ENCODE measurements at places on chromosomes 6 and 20.

GRCh38 chr6:119881416-119881815 is 531.9 kb upstream of the MAN1A1 start:
- DNase-seq = no peak

DNA sequence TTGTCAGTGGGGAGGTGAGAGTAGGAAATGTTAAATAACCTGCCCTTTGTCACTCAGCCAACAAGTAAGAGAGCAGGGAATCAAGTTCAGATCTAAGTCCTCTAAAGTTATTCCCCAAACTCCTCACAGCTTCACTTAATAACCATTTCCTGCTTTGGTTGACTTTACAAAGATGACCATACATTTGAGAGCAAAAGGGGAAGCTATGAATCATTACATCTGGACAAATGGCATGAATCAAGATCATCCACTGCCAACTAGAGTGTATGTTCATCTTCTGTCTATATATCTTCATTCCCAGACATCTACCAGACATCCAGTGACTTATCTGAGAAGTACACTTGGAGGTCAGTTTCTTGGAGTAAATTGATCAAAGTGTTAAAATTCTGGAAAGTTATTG is 15.1 kb upstream of the HIVEP2 start:
- DNase-seq = no peak

GRCh38 chr6:111982681-111983080 is 71.2 kb upstream of the CCN6 start:
- DNase-seq = no peak

GRCh38 chr20:35947489-35947888 is 6.8 kb downstream of the SCAND1 start:
- DNase-seq = peak; percentile 22

DNA sequence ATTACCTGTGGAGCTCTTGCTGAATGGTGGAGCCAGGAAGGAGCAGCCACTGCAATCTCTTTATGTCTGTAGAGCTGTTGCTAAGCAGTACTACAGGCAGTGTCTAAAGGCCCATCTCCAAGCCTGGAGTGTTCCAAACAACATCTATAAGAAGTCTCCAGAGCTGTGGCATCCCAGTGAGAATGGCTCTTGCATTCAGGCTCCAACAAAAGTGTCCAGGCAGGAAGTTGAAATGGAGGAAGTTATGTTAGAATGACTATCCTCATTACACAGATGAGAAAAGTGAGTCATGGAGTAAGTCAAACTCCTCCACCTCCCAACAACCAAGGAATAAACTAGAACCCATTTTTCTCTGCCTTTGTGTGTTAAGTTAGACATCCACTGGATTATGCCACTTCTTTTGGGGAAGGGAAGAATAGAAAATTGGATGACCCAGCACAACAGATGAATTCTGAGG is 288.5 kb upstream of the STXBP5 start:
- DNase-seq = no peak

GRCh38 chr6:52394251-52394666 is 25.9 kb upstream of the EFHC1 start:
- peak; percentile 9 for DNase-seq

- DNase-seq = no peak
Observed at GRCh38 chr20:50271176-50271575, 80.5 kb downstream of the CEBPB start.

- DNase-seq = no peak
Observed at GRCh38 chr20:51166489-51166888, 143.6 kb upstream of the KCNG1 start.

DNA sequence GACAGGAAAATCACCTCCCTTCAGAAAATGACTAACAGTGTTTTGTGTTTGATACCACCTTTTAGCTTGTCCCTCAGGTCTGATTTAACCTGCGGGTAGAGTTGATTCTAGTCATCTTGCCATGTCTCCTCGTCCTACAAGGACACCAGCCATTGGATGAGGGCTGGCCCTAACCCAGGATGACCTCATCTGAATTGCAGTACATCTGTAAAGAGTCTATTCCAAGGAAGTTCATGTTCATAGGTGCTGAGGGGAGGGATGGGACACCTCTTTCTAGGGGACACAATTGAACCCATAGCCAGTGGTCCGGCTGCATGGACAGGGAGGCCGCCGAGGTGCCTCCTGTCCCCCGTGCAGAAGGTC is 52.0 kb upstream of the DACT2 start:
- DNase-seq = no peak
